ENCODE measurements at places on chromosomes 6 and 20. TPM values are rescaled to one million over a fixed set of nuclear protein-coding genes. Genes with fewer than 3 reads are reported as not detected.
A peak's percentile ranks its signal among the peaks of the same experiment; 100 is the strongest.

Gene RAE1
- total RNA-seq: 10.6 TPM

Gene ATP9A
- total RNA-seq: 61.2 TPM

Gene SNPH
- 11.9 TPM for total RNA-seq

DNA sequence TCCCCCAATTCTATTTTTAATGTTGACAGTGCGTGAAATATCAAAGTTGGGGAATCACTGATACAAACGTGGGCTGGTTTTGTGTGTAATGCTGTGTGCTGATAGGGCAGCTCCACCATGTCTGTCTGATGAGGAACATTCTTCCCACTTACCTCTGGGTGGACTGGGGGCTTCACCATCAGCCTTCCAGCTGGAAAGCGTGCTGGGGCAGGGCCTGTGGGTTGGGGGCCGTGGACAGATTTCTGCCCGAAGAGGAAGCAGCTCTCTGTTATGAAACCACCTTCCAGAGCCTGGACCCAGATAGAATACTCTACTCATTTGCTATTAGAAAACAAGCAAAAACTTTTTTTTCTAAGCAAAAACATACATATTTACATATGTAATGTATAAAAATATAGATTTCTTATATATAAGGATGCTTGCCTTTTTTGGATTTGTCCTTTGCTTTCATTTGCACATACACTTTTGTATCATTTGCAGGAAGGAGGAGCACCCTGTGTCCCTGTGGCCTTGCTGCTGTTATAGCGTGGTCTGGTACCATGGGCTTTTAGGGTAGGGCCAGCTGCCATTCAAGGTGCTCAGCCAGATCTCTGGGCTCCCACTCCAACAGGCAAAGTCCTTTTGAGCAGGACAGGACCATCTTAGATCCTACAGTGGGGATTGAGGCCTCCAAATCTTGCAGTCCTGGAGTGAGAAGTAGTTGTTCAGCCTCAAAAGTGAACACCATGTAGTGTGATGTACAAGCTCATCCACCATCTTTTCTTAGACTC is 48.1 kb downstream of the DUSP22 start:
- peak; percentile 78 for DNase-seq

GRCh38 chr20:20286061-20286460 is 81.8 kb upstream of the INSM1 start:
- DNase-seq: no peak

- no peak for DNase-seq
Observed at GRCh38 chr20:5996765-5997164, 46.3 kb downstream of the MCM8 start.

Gene DYNLT2
- 1.1 TPM for total RNA-seq

GRCh38 chr20:8766868-8767390 is 302.0 kb upstream of the PLCB4 start:
- no peak for DNase-seq

Gene MEI4
- total RNA-seq: 0.05 TPM

GRCh38 chr6:108117427-108118358 is 43.2 kb upstream of the OSTM1 start:
- DNase-seq: peak; percentile 82

Gene WFDC12
- total RNA-seq: not detected

- DNase-seq: no peak
Observed at GRCh38 chr6:161393839-161394364, 120.0 kb upstream of the AGPAT4 start.

DNA sequence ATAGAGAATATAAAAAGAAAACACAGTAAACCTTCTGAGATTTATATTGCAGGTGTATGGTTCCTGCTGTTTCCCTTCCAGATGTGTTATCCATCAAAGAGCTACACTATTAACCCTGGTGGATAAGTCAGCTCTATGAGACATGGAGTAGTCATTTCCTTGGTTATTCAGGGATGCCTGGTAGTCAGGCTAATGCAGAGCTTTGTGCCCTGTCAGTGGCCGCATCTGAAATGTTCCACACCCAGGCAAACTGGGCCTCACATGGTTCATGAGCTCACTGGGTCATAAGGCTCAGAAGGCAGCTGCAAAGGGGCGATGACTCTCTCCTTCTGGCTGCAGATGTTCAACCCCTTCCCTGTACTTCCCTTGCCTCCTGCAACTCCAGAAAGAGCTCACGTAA is 473.6 kb downstream of the EPHA7 start:
- no peak for DNase-seq

Gene CGAS
- total RNA-seq: 5.3 TPM

GRCh38 chr6:161442420-161442819 is 168.6 kb upstream of the AGPAT4 start:
- DNase-seq: no peak

GRCh38 chr20:62156592-62157386 is 13.2 kb downstream of the SS18L1 start:
- no peak for DNase-seq

DNA sequence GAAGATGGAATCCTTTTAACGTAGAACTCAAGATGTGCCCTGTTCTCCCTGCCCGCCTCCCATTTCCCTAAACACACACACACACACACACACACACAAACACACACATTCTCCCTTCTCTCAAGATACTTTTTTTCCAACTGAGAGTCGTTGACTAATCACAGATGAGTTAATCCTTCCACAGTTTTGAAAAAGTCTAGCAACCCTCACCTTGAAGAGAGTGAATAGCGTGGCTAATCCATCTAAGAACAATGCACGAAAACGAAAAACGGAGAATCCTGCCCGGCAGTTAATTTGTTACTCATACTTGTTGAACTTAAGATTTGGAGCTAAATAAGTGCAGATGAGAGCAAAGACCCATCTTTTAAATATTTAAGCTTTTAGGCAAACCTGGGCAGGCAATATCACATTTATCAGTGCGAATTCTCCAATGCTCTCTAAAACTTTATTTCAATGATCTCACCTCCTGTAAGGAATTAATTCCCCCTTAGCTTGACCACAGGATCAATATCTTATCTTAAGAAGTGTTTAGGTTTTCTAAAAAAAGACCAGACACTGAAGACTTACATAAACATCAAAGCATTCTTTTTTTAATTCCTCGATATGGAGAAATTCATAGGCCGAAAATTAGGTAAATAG is 1.1 kb downstream of the AGPAT4 start:
- no peak for DNase-seq

- no peak for DNase-seq
Observed at GRCh38 chr20:36085686-36086267, 68.8 kb upstream of the EPB41L1 start.

- DNase-seq: peak; percentile 92
Observed at GRCh38 chr20:1802385-1803060, 92.7 kb upstream of the SIRPA start.

Gene TNF
- total RNA-seq: 0.81 TPM

DNA sequence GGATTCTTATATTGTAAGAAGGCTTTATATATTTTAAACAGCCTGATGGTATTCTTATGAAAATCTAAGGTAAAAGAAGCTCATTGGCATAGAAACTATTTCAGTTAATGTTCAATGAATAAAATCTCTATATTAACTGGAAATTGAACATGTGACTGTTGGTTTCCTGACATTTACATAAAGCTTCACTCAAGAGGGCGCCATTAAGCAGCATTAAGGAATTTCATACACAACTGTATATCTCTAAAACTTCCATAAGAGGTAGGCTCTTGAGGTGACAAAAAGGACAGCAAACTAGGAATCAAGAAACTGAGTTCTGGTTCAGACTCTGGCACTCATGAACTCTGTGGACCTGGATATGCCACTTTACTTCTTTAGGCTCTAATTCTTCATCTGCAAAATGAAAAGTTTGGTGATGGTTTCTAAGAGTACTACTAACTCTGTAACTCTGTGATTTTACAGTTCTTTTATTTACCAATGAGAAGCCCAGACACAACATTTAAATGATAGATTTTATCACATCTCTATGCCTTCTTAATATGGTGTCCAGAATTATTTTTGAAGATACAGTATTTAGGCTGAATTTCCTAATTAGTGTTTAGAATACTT is 147.5 kb downstream of the FLRT3 start:
- no peak for DNase-seq

- DNase-seq: no peak
Observed at GRCh38 chr6:148112851-148113319, 229.8 kb upstream of the SASH1 start.
